Umbilical cord (tissue), 2 donors: ENCODE measurements at places on chromosomes 16 and 17.

DNA sequence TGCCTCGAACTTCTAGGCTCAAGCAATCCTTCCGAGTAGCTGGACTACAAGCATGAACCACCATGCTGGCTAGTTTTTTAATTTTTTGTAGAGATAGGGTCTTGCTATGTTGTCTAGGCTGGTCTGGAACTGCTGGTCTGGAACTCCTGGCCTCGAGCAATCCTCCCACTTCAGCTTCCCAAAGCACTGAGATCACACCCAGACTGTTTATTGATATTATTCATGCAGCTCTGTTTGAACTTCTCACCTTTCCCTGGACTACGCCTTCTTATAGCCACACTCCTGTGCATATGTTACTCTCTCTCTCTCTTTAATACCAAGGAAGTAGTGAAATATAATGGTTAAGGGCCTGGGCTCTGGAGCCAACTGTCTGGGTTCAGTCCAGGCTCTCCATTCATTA is 4.6 kb downstream of the COG7 start:
- no peak for DNase-seq

DNA sequence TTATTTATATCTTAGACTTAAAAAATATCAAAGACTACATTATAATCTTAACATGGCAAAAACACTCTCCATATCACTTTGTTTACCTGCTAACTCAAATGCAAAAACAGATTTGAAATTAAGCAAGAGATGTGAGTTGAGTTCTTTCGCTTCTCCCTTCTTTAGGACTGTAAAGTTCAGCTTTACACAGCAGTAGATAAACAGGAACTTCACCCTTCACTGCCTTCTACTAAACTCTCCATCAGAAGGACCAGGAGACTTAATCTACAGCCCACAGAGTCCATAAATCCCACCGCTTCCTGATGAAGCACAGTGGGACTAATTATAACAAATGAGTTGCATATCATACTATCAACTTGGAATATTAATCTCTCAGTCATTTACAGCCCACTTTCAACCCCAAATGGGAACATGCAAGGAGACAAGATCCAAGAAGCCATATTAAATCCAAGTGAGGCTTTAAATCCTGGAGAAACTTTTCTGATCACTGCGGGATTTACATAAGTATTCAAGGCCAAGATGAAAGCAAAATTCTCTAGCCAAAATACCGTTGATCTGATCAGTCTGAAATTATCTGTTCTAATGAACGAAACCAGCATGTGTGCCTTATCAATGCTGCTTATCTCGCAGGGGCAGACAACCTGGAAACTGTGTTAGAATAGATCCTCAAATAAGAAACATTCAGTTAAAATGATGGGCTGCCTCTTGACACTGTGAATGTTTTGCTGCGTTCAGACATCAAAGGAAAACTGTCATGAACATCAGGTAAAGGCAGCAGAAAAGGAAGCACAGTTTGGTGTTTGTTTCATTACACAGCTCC is 1.6 kb downstream of the AMFR start:
- DNase-seq, result peak; percentile 30

- DNase-seq, result no peak
Measured at GRCh38 chr17:73972901-73973300, 230.6 kb upstream of the RPL38 start.

DNA sequence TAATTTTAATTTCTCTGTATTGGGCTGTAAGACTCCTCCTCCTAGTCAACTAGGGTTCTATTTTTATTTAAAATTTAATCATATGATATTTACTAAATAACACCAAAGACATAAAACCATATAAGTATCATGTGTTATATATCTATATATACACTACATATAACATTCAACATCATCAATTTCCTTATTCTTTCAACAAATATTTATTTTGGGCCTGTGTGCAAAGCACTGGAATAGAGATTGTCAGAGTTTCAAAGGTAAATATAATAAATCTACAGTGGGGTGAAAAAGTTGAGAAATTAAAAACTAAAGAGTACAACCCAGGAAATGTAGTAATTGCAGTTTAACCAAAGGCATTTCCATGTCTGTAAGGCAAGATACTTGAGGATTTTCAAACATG is 364.0 kb downstream of the CA10 start:
- DNase-seq, result no peak

GRCh38 chr16:10356870-10357842 is 28.7 kb upstream of the ATF7IP2 start:
- no peak for DNase-seq

DNA sequence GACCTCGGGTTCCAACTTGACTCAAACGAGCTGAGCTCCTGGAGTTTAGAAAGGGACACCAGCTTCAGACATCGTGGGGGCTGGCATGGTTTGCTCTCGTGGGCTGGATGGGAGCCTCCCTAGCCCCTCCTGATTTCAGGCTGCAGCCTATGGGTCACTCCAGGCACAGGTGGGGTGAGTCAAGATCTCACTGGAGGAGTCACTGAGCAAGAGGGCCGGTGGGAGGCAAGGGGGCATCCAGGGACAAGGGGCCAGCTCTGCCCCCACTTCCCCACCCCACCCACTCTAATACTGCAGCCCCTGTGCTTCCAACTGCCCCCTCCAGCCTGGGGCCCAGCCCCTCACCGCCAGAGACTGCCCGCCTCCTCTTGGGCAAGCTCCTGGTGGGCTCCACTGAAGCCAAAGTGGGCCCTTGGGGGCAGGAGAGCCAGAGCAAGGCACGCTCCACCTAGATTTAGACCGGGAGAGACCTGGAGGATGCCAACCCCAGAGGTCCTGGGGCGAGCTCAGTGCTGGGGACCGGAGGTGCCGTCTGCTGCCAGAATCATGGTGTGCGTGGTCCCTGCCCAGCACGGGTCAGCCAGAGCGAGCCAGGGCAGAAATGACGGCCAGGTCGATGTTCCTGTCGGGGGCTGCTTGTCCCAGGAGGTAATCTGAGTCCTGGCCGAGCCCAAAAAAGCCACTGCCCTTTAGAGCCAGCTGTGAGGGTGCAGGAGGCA is 6.4 kb downstream of the SLC16A3 start:
- no peak for DNase-seq
